ENCODE measurements at places on chromosomes 5 and 9. TPM values are rescaled to one million over a fixed set of nuclear protein-coding genes. Genes with fewer than 3 reads are reported as not detected.

DNA sequence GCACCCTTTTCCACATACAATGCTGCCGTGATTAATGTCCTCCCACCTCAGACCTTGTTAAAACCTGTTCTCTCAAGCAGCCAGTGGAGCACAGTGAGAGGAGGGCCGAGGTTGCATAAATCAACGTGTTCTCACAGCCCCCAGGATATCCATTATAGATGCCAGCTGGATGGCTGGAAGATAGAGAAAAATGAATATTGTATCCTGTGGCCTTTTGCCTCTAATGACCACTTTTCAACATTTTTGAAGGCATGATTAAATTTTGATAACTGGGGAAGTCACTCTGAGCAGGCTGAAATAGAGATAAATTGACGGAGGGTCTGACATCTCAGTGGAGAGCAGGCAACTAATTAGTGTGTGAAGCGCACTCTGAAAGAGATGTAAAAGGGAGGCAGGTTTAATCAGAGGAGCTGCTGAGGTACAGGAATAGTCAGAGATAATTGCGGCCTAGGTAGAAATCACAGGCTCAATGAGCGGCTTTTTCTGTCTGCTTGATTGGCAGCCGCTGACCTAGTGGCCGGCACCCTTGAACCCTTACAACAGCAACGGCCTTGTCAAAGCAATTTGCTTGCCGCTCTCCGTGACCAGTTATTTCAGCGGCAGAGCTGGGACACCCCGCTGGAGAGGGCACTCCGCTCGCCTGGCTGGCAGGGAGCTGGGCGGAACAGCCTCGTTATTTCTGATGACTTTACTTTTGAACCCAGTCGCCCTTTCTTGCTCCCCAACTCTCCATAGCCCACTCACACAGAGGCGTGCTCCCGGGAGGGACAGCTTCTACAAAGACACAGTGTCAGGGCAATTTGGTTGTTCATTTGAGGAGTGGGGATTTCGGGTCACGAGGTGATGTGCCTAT lies 560.7 kb downstream of the PSAT1 start:
- no peak for DNase-seq

AIF1L gene
- 0.72 TPM for total RNA-seq

CCNJL gene
- not detected for total RNA-seq

TAF1L gene
- total RNA-seq = not detected
